ENCODE measurements at places on chromosomes 4 and X. TPM values are rescaled to one million over a fixed set of nuclear protein-coding genes. Genes with fewer than 3 reads are reported as not detected.

DNA sequence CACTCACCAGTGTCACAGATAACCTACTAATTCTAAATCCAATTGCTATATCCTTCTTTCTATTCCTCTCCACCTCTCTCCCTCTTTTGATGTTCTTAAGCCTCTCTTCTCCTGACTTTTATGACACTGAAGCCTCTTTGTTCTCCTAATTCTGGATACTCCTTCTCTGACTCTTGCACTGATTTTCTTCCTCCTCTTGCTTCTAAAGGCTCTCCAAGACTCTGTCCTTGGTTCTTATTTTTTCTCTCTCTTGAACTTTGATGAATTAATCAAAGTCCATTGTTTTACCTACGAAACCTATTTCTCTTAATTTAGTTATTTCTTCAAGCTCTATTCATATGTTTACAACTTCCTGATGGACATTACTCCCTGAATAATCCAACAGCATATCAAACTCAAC, 95.7 kb upstream of the TSPAN7 start:
- DNase-seq = no peak

DNA sequence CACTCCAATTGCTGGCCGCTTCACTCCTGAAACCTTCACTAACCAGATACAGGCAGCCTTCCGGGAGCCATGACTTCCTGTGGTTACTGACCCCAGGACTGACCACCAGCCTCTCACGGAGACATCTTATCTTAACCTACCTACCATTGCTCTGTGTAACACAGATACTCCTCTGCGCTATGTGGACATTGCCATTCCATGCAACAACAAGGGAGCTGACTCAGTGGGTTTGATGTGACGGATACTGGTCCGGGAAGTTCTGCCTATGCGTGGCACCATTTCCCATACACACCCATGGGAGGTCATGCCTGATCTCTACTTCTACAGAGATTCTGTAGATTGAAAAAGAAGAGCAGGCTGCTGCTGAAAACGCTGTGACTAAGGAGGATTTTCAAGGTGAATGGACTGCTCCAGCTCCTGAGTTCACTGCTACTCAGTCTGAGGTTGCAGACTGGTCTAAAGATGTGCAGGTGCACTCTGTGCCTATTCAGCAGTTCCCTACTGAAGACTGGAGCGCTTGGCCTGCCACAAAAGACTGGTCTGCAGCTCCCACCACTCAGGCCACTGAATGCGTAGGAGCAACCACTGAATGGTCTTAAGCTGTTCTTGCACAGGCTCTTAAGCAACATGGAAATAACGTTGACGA, 35.8 kb upstream of the PRDM8 start:
- DNase-seq = no peak

GRCh38 chrX:39409246-39409917, 608.1 kb downstream of the MID1IP1 start:
- no peak for DNase-seq

DNA sequence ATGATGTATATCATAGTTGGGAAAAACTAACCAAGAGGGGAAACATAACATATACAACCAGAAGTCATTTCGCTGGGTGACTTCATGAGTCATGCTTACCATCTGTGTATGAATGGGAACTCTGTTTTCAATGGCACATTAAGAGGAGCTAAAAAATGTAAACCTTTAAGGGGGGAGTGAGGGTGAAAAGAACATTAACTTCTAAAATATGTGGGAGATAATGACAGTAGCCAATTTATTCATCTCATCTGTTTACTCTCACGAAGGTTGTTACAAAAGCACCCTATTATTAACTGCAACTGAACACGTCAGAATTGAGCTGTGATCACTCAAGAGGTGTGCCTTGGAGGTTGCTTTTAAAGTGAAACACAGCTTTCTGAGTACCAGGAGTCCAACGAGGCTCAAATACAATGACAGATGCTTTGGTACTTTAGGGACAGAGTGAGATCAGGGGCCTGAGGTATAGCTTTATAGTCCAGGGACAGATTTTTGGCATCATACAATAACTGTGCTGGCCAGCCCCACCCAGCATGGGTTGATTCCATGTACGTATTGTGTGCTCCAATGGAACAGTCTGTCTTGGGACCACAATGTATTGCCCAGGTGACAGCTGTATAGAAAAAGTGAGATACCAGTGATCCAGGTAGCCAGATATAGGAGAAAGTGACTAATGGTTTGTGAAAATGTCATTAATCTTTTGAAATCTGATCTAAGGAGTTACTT, 107.3 kb downstream of the AMMECR1 start:
- DNase-seq = no peak

- peak; percentile 91 for DNase-seq
Observed at GRCh38 chr4:176320340-176320975, 692 bp downstream of the SPCS3 start.

The ARX gene
- total RNA-seq = not detected
